ENCODE measurements at places on chromosomes 5 and 9.
A peak's percentile ranks its signal among the peaks of the same experiment; 100 is the strongest.

DNA sequence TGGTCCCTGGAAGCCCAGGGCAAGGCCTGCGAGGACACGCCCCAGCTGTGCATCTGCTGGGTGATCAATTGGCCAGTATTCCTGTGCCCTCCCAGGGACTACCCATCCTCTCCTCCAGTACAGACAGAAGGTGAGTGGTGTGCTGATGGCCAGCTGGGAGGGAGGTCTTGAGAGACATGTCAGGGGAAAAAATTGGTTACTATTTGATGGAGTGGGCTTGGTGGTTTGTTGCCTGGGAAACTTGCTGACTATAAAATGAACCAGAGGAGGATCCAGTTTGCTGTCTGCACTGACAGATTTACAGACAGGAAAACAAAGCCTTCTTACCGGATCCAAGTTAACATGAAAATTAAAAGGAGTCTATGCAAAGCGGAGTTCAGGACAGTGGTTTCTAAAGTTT lies 40.3 kb downstream of the MAP1B start:
- DNase-seq, result no peak

GRCh38 chr5:53815471-53815870 lies 255.0 kb downstream of the NDUFS4 start:
- no peak for DNase-seq

DNA sequence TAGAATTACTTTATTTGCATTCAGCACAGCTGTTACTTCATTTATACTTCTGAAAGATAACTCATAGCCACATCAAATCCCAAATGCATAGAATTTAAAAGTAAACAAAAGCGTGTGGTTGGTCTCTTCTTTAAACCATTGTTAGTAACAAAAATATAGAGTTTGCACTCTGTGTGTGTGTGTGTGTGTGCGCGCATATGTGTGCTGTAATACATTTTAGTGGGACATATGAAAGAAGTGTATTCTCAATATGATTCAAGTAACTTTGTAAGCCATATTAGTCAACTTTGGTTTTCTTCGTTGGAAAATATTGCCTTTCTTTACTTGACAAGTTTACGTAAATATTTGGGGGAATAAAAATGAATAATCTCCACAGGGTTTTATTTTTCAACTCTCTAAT lies 106.1 kb upstream of the PRRC1 start:
- DNase-seq, result no peak

- DNase-seq, result no peak
These were observed 1.1 kb upstream of the LCN9 start for GRCh38 chr9:135661816-135662560.

DNA sequence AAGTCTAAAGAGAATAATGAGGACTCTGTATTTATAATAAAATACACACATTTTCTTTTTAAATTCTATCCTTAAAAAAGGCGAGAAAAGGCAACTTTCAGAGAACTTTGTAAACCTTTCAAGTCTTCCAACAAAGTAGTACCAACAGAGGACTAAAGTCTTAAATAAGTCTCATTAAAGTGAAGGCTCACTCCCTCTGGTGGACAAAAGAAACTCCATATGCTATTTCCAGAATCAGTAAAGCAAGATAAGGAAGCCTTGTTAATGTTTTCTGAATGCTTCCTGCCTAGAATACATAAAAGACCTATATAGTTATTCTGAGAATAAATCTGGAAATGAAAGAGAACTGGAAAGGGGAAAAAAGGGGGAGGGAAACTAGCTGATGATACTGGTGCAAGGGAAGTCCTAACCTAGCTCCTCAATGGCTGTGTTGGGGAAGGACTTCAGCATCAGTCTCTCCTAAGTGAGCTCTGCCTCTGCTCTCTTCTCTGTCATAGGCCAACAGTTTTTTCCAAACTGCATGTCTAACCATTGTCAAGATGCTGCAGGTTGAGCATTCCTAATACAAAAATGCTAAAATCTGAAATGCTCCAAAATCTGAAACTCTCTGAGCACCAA lies 7.2 kb downstream of the HMGCS1 start:
- peak; percentile 72 for DNase-seq

GRCh38 chr5:133730866-133731265 lies 118.5 kb upstream of the FSTL4 start:
- no peak for DNase-seq

- no peak for DNase-seq
These were observed 721.9 kb downstream of the BRINP1 start for GRCh38 chr9:118647331-118647730.

- DNase-seq, result peak; percentile 76
These were observed 104.2 kb downstream of the PPARGC1B start for GRCh38 chr5:149834246-149834855.

GRCh38 chr5:116640236-116640635 lies 65.6 kb upstream of the SEMA6A start:
- no peak for DNase-seq

Data from M059J (cell line).